ENCODE measurements at places on chromosomes 6 and 20. TPM values are rescaled to one million over a fixed set of nuclear protein-coding genes. Genes with fewer than 3 reads are reported as not detected.

LCA5 gene
- 0.16 TPM for total RNA-seq

C6orf15 gene
- not detected for total RNA-seq

ADGB gene
- total RNA-seq, result 0.35 TPM

PNLDC1 gene
- total RNA-seq, result 0.80 TPM
